Activated CD4-positive, CD25-positive, alpha-beta regulatory T cell treated with anti-CD3 and anti-CD28 coated beads, Interleukin-2, amount 50 U/mL, for 24 hours (primary cell): ENCODE measurements at places on chromosomes 6 and 20.

DNA sequence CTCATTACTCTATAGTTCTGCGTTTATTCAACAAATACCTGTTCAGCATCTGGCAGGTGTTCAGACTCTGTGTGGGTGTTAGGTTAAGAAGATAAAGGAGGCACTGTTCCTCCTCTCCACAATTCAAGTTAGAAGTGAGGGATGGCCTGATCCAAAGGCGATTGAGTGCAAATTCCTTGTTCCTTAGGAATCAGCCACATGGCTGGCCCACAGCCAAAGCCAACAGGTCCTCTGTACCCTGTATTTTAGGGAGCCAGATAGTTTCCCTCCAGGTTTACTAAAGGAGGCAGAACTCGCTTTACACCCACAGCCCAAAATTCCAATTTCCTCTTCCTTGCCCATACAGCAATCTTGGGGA, 5.0 kb upstream of the CD40 start:
- ATAC-seq = no peak

- no peak for ATAC-seq
Observed at GRCh38 chr6:95266537-95267258, 310.6 kb upstream of the MANEA start.

DNA sequence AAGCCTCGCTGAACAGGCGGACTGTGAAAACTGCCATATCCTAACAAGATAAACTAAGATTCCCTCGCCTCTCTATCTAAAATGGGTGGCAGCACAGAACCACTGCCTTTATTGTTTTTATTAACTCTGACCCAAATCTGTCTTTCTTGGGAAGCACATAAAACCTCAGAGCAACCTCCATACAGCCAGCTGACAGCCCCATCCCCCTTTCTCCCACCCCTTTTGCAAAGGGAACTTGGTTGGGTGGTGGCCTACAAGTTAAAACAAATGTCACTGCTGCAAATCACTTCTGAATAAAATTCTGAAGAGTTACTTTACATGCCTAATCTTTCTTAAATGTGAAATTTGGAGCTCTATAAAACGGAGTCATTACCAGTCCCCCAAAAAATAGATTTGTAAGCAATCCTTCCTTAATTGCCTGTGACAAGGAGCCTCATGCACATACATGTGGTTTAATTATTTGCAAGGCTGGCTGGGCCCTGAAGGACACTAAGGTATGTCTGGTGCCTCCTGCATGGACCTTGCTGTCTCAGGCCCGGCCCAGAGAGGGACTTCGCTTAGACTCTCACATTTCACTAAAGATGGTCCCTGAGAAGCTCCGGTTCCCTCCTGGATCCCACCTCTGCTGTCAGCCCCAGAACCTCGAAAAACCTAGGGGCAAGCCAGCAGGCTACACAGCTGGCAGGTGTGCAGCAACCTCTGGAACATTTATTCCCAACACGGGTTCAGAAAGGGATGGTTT, 21.7 kb downstream of the PXDC1 start:
- ATAC-seq = no peak

DNA sequence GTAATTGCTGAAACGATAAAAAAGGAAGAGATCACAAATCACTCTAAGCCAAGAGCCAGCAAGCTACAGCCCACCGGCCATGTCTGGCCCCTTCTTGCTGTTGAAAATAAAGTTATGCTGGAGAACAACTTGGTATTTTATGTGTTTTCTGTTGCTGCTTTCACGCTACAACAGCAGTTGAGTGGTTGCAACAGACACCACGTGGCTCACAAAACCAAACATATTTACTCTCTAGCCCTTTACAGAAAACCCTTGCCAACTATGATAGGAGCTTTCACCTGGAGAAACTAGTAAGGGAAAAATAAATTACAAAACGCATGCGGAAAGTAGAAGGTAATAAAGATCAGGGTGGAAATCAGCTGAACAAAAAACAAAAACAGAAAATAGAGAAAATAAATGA, 41.1 kb upstream of the SLCO4A1 start:
- ATAC-seq = no peak

DNA sequence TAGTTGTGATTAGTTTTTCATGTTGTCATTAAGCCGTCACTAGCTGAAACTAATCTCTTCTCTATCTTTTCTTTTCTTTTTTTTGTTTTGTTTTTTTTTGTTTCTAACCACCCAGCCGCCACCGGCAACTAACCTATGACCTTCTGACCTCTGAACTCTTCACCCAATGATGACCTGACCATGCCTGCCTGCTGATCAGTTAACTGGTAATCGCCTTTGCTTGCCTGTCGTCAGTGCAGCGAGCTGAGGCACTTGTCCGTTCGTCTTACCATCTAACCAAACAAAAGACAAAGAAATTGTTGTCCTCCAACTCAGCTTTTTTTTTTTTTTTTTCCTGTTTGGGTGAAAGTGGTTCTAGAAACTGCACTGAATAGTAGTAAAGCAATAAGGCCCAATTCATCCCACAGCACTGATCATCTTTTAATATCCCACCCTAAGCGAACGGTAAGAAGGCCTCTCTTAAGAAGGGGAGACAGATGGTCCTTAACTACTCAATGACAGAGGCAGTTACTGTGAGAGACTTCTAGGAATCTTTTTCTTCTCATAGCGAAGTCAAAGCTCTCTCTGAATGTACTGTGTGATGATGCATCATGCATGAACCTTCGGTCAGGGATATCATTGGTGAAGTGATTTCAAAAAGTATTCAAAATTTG, 156.2 kb downstream of the QKI start:
- no peak for ATAC-seq

DNA sequence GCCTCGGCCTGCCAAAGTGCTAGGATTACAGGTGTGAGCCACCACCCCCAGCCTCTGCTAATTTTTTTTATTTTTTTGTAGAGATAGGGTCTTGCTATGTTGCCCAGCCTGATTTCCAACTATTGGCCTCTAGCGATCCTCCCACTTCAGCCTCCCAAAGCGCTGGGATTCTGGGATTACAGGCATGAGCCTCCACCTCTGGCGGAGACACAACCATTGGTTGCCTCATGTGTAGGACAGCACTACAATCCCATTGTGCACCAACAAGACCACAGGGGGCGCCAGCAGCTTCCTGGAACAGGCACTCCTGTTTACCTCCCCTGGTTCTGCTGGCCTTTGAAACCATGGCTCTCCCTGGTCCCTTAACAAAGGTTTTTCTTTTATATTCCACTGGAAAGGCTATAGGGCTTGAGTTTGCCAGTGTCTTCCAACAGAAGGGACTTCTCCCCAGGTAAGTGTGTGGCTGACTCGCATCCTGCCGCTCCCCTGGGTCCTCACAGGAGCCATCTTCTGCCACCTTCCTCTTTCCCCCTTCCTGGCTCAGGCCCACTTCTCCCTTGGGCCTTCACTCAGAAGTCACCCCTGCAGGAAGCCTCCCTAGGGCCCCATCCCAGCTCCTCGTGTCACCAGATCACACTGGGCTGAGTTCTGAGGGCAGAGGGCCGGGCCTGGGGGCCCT, 39.2 kb upstream of the TLDC2 start:
- no peak for ATAC-seq

GRCh38 chr6:160060920-160061447, 60.6 kb upstream of the SLC22A1 start:
- no peak for ATAC-seq

DNA sequence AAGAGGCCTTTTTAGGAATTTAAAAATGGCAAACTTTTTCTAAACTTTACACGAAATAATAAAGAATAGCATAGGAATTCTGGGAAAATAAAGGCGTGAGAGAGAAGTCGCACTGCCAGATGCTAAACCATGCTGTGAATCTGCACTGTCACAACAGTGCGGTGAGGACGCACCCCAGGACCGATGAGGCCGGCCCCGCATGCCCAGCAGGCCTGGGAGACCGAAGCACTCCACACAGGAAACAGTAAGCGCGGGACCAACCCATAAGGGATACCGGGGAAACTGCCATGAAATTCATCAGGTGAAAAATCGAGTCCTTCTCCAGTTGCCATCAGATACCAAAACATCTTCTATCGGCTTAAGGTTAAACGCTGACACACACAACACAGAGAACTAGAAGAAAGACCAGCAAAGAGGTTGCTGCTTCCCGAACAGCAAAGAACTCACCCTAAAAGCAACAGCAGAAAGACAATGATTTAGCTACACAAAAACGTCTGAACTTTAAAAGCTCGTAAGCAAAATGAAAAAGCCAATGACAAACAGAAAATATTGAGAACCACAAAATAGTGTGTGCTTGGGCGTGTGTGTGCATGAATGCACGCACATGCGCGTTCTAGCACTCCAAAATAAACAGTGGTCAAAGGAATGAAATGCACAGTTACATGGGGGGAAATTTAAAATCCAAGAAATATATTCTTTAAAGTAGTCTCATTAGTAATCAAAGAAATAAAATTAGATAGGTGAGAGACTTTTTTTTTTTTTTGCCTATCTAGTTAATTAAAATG, 15.4 kb downstream of the RAMACL start:
- no peak for ATAC-seq

DNA sequence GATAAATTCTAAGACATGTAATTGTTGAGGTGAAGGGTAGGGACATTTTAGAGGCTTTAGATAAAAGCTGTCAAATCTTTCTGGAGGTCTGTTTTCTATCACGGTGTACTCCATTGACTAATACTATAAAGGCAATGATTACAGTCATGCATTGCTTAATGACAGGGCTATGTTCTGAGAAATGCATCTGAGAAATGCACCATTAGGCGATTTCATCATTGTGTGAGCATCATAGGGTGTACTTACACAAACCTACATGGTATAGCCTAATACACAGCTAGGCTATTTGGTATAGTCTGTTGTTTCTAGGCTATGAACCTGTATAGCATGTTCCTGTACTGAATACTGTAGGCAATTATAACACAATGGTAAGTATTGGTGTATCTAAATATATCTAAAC, 71.3 kb upstream of the FYN start:
- ATAC-seq = no peak

- ATAC-seq = no peak
Observed at GRCh38 chr6:7016226-7016625, 91.5 kb upstream of the RREB1 start.

DNA sequence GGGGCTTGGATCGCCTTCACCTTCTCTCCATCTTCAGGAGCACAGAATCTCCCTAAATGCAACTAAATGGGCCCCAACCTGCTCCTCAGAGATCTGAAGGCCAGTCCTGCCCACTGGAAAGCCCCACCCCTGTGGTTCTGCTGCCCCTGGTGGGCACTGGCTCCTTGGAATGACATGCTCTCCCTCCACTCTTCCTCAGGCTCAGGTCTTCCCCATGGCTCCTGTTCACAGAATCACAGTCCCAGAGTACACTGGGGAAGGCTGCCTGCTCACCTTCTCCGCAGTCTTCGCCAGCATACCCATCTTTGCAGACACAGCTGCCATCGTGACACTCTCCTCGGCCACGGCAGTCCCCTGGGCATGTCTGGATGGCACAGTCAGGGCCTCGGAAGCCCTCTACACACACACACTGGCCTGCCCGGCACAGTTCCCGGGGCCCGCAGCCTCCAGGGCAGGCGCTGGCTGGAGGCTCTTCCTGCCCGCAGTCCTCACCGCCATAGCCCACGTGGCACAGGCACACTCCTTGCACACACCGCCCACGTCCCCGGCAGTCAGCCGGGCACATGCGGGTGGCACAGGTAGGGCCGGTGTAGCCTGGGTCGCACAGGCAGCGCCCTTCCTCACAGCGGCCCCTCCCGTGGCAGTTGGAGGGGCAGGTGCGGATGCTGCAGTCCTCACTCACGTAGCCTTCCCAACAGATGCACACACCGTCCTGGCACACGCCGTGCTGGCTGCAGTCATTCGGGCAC, 13.6 kb downstream of the TNXB start:
- no peak for ATAC-seq

DNA sequence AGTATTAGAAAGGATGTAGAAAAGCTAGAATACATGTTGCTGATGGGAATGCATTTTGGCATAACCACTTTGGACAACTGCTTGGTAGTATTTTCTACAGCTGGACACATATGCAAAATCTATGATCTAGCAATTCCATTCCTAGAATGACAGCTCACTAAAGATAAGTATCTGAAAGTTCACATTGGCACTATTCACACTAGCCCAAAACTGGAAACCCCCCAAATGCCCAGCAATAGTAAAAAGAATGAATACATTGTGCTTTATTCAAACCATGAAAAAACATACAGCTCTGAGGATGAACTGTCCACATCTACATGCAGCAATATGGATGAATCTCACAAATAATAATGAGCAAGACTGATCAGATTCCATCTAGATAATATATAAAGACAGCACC, 79.0 kb downstream of the PPP1R3G start:
- ATAC-seq = no peak

- no peak for ATAC-seq
Observed at GRCh38 chr6:156508923-156509322, 268.3 kb upstream of the ARID1B start.

GRCh38 chr6:158684745-158685324, 35.0 kb downstream of the SYTL3 start:
- no peak for ATAC-seq

GRCh38 chr6:115969207-115969929, 91.3 kb downstream of the FRK start:
- no peak for ATAC-seq

DNA sequence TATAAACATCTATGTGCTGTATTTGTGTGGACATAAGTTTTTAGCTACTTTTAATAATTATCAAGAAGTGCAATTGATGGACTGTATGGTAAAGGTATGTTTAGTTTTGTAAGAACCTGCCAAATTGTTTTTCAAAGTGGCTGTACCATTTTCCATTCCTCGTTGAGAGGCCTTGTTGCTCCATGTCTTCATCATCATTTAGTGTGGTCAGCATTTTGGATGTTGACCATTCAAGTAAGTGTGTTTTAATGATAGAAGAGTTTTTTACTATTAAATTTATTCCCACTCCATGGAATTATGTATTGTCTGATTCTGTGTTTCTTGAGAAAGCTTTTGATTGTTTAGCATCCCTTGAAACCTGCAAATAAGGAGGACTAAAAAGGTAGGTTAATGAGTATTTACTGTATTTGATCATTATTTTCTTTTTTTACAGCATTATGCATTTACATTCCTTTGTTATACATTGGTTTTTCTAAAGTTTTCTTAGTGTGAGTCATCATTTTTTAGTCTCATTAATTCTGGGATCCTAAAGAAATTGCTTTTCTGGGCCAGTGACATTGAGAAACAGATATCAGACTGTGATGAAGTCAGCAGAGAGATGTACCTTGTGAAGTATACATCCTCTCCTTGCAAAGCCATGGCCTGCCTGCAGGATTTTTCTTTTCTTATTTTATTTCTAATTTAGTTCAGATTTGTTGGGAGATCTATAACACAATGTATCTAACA, 312.8 kb upstream of the PTCHD4 start:
- ATAC-seq = no peak

- no peak for ATAC-seq
Observed at GRCh38 chr20:63858393-63859165, 2.7 kb upstream of the ABHD16B start.

- no peak for ATAC-seq
Observed at GRCh38 chr6:26031151-26031594, 56.1 kb upstream of the HFE start.

GRCh38 chr6:157651731-157652490, 171.1 kb upstream of the SNX9 start:
- ATAC-seq = no peak

DNA sequence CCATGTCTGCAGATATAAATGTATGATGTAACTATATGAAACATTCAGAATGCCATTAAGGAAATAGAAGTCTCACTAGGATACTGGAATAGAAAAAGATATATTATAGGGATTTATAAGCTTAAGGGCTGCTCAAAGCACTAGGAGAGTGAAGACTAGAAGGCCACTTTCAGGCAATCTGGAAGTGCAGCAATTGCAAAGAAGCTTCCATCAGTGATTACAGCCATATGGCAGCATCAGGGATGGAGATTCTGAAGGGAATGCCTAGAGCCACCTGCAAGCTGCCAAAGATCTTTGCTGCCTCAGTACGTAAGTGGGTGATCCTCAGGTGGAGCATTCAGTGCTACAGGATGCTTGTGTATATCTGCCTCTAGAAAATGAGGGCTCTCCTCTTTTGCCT, 796.2 kb upstream of the EPHA7 start:
- no peak for ATAC-seq
